ENCODE measurements at places on chromosomes 4 and X.

GRCh38 chr4:152514356-152514755 lies 21.5 kb downstream of the FBXW7 start:
- no peak for DNase-seq

- no peak for DNase-seq
Observed at GRCh38 chr4:169925678-169926077, 100.5 kb downstream of the MFAP3L start.

- no peak for DNase-seq
Observed at GRCh38 chr4:159297091-159297490, 194.2 kb downstream of the RAPGEF2 start.

DNA sequence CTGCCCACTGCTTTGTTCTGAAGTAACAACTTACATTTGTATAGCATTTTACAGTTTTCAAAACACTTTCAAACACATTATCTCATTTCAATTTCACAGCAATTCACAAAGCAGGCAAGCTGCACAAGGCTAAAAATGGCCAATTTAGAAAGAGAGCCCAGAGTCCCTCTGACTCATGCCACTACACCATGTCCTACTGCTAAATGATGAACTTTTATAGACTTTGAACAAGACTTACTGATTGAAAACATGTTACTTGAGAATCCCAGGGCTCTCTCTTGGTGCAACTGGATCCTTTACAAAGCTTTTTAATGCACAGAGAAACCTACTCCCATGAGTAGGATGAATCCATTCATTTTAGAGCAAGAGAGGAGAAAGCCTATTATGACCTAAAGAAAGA lies 5.8 kb upstream of the G3BP2 start:
- DNase-seq = no peak

DNA sequence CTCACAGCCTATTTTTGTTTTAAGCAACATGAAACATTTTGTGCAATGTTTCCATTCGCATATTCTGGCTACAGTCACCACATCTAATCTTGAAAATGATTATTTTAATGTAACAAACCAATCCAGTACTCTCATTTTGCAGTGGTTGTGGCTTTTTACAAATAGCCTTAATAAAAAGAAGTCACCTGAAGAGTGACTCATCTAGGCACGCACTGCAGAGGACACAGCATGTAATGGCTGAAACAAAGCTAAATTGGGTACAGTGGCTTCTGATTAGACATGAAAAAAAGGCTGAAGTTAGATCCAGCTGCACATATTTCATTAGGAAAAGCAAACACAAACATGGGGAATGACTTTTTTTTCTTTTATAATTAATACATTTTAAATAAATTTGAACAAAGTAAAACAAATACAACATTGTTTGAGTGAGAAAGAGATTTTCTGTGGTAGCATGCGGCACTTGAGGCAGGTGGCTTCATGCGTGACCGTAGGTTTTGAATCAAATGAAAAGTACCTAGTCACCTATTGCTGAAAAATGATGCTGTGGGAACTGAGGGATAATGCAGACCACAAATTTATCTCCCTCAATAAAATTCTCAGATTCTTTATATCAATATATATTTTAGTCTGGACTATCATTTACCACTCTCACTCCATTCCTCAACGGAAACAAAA lies 240.8 kb upstream of the DDX53 start:
- DNase-seq = no peak

- no peak for DNase-seq
Observed at GRCh38 chr4:181796502-181796901, 446.7 kb upstream of the TENM3 start.

- no peak for DNase-seq
Observed at GRCh38 chrX:40975951-40976350, 109.3 kb upstream of the USP9X start.

DNA sequence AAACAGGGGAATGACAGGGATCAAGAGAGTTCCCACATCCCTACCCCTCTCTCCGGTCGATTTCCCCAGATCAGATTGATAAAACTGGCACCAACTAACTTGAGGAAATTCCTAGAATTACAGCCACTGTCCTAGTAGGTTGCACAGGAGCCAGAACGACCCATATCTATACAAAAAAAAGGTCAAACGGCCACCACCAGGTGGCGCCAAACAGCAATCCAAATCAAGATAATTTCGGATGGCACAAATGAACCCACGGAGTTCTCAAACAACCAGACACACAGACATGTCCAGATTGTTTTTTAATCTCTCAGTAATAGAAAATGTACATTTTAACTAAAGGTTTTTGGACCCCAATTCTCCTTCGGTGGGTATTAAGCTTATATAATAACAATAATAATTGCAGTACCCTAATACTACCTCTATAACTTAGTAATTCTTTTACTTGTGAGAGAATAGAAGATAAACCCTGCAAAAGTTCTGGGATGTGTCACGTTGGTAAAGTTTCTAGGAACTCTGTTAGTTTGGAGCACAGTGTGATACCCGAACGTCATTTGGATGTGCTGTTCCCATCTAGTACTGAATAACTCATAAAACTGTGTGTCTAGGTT lies 212.6 kb downstream of the SPOCK3 start:
- DNase-seq = peak; percentile 69

All from WTC11 (cell line).